Thymus (tissue), 14 donors: ENCODE measurements at places on chromosomes 11 and 22. TPM values are rescaled to one million over a fixed set of nuclear protein-coding genes. Genes with fewer than 3 reads are reported as not detected.

DNA sequence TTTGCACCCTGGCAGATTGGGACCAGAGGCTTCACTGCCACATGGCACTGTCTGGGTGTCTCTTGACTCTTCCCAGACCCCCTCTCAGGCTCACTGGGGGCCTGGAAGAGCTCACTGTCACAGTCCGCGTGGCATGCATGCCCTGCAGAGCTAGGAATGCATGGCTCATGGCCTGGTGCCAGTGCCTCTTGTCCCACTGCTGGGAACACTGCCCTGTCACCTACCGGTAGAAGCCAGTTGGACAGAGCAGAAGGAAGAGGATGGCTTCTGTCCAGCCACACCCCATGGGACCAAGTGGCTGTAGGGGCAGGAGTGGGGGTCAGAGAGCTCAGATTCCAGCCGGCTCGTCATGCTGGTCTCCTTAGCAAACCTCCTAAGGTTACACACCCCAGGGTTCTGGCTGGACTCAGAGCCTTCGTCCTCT, 29.7 kb downstream of the MB start:
- no peak overlapping the region for H3K27ac ChIP-seq
- H3K4me3 ChIP-seq = no peak overlapping the region
- no peaks in the 10 kb centered on the region for H3K36me3 ChIP-seq
- no peaks in the 10 kb centered on the region for H3K27me3 ChIP-seq
- H3K4me1 ChIP-seq = no peaks in the 10 kb centered on the region
- DNase-seq = no peak

DNA sequence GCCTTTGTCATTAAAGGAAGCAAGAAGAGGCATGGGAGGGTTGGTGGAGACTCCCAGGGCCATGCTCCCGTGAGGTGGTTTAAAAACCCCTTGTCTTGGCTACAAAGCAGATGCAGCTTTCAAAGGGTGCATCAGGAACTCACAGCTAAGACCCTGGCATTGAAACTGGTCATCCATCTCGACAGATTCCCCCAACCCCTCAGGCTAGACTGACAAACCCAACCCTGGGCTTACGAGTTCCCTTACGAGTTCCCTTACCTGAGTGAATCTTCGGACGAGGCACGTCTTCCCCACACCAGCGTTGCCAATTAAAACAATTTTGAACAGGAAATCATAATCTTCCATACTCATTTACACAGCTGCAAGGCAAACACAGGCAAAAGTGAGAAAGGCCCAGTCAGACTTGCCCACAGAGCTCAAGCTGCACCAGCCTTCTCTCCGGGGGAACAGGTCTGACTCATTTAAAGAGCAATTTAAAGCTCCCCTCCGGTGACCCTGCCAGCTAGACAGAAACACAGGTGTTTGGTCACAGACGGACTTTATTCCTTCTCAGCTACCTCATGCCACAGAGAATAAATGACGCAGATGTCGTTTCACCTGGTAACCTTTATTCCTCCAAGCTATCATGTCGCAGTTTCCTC, 74.6 kb downstream of the RAB30 start:
- no peak overlapping the region for H3K4me3 ChIP-seq
- no peaks in the 10 kb centered on the region for H3K36me3 ChIP-seq
- peaks cover 2% of the 10 kb centered on the region for H3K4me1 ChIP-seq

GRCh38 chr22:49466878-49467595, 360.6 kb downstream of the BRD1 start:
- DNase-seq = no peak
- no peaks in the 10 kb centered on the region for H3K4me1 ChIP-seq
- H3K4me3 ChIP-seq = no peak overlapping the region
- no peaks in the 10 kb centered on the region for H3K27me3 ChIP-seq
- no peak overlapping the region for H3K27ac ChIP-seq
- no peaks in the 10 kb centered on the region for H3K36me3 ChIP-seq

DNA sequence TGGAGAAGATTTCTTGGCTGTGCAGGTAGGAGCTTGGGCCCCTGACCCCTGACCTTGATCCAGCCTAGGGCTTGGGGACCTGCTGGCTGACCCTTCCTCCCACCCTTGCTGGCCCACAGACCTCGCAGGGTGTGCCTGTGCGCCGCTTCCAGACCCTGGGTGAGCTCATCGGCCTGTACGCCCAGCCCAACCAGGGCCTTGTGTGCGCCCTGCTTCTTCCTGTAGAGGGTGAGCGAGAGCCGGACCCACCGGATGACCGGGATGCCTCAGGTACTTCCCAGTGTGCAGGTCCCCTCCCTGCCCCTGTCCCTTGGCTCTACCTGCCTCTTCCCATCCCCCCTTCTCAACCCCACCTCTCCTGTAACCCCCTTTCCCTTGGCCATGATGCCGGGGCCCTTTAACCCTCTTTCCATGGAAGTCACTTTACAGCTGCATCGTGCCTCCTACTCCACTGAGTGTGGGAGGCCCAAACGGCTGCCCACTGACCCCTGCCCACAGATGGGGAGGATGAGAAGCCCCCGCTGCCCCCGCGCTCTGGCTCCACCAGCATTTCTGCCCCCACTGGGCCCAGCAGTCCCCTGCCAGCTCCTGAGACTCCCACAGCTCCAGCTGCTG, 3.8 kb downstream of the INPPL1 start:
- no peaks in the 10 kb centered on the region for H3K27me3 ChIP-seq
- no peak overlapping the region for H3K4me3 ChIP-seq
- H3K36me3 ChIP-seq = peaks cover 55% of the 10 kb centered on the region
- no peak for DNase-seq
- H3K4me1 ChIP-seq = peaks cover 31% of the 10 kb centered on the region

NPAS4 gene
- polyA plus RNA-seq = 0.05 TPM
